SJCRH30 (cell line): ENCODE measurements at places on chromosomes 4 and X.
A peak's percentile ranks its signal among the peaks of the same experiment; 100 is the strongest.

- no peak for DNase-seq
- H3K27me3 ChIP-seq, result no peaks in the 10 kb centered on the region
- peaks cover 16% of the 10 kb centered on the region for H3K4me1 ChIP-seq
- H3K4me3 ChIP-seq, result no peak overlapping the region
- no peaks in the 10 kb centered on the region for H3K36me3 ChIP-seq
- no peak overlapping the region for H3K27ac ChIP-seq
These were observed 158.1 kb upstream of the MAMLD1 start for GRCh38 chrX:150205011-150205410.

- no peaks in the 10 kb centered on the region for H3K27me3 ChIP-seq
- H3K4me3 ChIP-seq, result no peak overlapping the region
- no peak overlapping the region for H3K27ac ChIP-seq
- H3K36me3 ChIP-seq, result no peaks in the 10 kb centered on the region
These were observed 9.4 kb downstream of the INTU start for GRCh38 chr4:127642169-127642568.

GRCh38 chr4:146834263-146835034, 111.2 kb downstream of the TTC29 start:
- no peak overlapping the region for H3K27ac ChIP-seq
- no peak overlapping the region for H3K4me3 ChIP-seq
- no peaks in the 10 kb centered on the region for H3K4me1 ChIP-seq
- H3K27me3 ChIP-seq, result no peaks in the 10 kb centered on the region
- no peaks in the 10 kb centered on the region for H3K36me3 ChIP-seq
- no peak for DNase-seq

DNA sequence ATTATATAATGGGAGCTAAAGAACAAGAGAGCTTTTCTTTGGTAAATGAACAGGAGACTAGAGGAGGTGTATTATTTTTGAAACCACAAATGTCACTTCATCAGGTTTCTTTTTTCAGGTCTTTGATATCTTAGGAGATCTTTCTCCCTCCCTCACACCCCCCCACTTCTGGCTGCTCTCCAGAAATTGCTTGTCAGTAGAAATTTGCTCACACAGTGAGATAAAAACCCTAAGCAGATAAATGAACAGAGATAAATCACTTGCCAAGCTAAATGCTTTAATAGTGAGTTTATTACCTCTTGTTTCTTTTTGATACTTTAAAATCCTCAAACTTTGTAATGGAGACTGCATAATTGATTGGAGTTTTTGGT, 421.2 kb upstream of the TENM3 start:
- peak overlapping the region; percentile 52 for H3K27ac ChIP-seq
- peaks cover 7% of the 10 kb centered on the region; the same call in 1 of the 2 replicates for H3K4me1 ChIP-seq
- peak overlapping the region; percentile 44 for H3K4me3 ChIP-seq
- H3K36me3 ChIP-seq, result no peaks in the 10 kb centered on the region
- peak; percentile 34 for DNase-seq

- no peak overlapping the region for H3K27ac ChIP-seq
- no peaks in the 10 kb centered on the region for H3K36me3 ChIP-seq
- no peaks in the 10 kb centered on the region for H3K4me1 ChIP-seq
- no peak overlapping the region for H3K4me3 ChIP-seq
These were observed 942.3 kb upstream of the PRKX start for GRCh38 chrX:4655743-4656142.

GRCh38 chr4:105116616-105117319, 29.9 kb upstream of the TET2 start:
- H3K4me3 ChIP-seq, result no peak overlapping the region
- no peaks in the 10 kb centered on the region for H3K27me3 ChIP-seq
- H3K36me3 ChIP-seq, result no peaks in the 10 kb centered on the region
- no peaks in the 10 kb centered on the region for H3K4me1 ChIP-seq
- DNase-seq, result no peak
- H3K27ac ChIP-seq, result no peak overlapping the region

DNA sequence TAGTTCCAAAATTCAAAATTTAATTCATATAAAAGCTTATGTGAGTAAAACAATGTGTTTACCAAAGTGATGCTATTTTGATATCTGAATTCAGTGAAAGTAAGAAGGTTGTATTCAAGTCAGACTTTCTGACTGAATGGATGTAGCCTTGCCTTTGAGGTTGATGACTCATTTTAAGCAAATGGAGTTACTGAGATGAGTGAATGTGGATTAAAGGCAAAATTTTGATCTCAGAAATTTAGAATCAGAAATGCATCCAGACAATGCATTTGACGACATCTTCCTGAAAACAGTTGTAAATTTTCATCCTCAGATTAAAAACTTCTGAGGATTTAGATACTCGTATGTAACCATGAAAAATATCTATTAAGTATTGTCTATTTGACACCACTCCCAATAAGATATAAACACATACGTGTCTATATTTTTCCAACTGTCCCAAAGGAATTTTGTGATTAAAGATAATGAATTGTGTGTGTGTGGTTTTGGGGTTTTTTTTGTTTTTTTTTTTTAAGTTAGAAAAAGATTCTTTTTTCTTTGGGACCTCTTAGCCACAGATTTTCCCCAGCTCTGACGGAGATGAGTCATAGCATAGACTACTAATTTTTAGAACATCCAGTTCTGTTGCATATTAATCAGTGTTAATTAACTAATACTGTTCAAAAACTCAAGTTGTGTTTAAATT, 34.4 kb downstream of the NFKB1 start:
- no peak overlapping the region for H3K4me3 ChIP-seq
- H3K4me1 ChIP-seq, result peaks cover 75% of the 10 kb centered on the region
- H3K36me3 ChIP-seq, result peaks cover 7% of the 10 kb centered on the region; the same call in 1 of the 2 replicates
- H3K27ac ChIP-seq, result peak overlapping the region; percentile 70
- H3K27me3 ChIP-seq, result no peaks in the 10 kb centered on the region
- DNase-seq, result peak; percentile 61

DNA sequence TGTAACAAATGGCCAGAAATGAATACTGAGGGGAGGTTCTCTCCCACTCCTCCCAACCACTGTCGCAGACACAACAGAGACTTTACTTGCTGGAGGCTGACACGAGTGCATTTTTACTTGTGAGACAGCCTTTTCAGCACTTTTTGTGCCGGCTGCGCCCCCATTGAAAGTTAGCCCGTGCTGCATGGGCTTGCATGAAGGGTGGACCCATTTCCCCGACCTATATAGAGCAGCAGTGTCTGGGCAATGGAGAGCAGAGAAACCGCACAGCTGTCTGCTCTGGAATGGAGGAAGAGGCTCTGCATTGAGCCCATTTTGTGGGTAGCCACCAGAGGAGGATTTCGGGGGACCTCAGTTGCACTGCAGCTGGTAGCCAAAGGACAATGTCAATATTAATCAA, 208.8 kb downstream of the UGT8 start:
- no peaks in the 10 kb centered on the region for H3K36me3 ChIP-seq
- no peak overlapping the region for H3K27ac ChIP-seq
- no peak overlapping the region for H3K4me3 ChIP-seq
- no peaks in the 10 kb centered on the region for H3K27me3 ChIP-seq

DNA sequence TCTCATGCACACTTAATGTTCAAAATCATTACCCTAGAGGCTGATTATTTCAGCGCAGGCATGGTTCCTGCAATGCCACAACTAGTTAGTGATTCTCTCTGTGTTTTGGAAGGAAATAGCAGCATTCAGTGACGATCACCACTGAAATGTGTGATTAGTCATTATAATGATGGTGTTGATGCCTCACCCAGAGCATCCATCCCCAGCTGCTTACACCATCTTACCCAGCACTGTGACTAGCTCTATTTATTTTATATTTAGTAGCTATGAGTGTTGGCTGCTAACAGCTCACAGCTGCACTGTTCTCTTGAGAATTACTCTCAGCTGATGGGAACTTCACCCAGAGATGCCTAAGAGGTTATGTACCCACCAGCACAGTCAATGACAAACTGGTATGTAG, 60.5 kb upstream of the TSPAN7 start:
- no peak overlapping the region for H3K27ac ChIP-seq
- DNase-seq, result no peak
- no peaks in the 10 kb centered on the region for H3K27me3 ChIP-seq
- H3K4me3 ChIP-seq, result no peak overlapping the region
- no peaks in the 10 kb centered on the region for H3K4me1 ChIP-seq

GRCh38 chr4:187632260-187632995, 363.1 kb upstream of the ZFP42 start:
- H3K36me3 ChIP-seq, result no peaks in the 10 kb centered on the region
- H3K27me3 ChIP-seq, result no peaks in the 10 kb centered on the region
- no peak for DNase-seq
- no peaks in the 10 kb centered on the region for H3K4me1 ChIP-seq

- no peak overlapping the region for H3K4me3 ChIP-seq
- H3K27me3 ChIP-seq, result peaks cover 3% of the 10 kb centered on the region; the same call in 1 of the 2 replicates
These were observed 150.1 kb downstream of the HNRNPD start for GRCh38 chr4:82223715-82224114.

DNA sequence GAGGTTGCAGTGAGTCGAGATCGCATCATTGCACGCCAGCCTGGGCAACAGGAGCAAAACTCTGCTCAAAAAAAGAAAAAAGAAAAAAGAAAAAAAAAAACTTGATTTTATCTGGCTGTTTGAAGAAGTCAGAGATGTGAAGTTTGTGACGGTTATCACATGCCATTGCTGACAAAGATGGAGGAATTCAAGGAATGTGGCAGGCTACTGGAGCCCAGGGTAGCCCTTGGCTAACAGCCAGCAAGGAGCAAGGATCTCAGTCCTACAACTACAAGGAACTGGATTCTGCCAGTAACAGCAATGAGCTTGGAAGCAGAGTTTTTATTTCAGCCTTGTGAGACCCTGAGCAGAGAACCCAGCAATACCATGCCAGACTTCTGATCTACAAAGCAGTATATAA, 24.3 kb upstream of the TET2 start:
- peak; percentile 21 for DNase-seq
- no peak overlapping the region for H3K4me3 ChIP-seq
- H3K27me3 ChIP-seq, result no peaks in the 10 kb centered on the region

DNA sequence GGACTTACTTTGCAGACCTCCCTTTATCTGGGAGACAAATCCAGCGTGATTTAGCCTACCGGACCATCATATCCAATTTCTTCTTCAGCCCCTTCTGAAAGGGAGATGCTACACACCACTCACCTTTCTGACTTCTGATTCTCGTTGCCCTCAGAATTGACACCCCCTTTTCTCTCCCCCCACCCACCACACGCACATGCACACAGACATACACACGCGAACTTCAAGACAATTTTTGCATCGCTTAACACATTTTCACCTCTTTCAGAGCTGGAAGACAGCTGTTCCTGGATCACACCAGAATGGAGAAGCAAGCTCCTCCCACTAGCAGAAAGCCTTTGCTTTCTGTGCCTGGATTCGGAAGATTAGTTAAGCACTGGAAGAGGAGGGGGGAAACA, 1.0 kb upstream of the SNCA start:
- no peaks in the 10 kb centered on the region for H3K27me3 ChIP-seq
- 0 out of 2 replicates have a peak, but pooled peaks cover 6% of the 10 kb centered on the region for H3K4me1 ChIP-seq
- DNase-seq, result peak; percentile 77
- peaks cover 2% of the 10 kb centered on the region; the same call in 1 of the 2 replicates for H3K36me3 ChIP-seq

DNA sequence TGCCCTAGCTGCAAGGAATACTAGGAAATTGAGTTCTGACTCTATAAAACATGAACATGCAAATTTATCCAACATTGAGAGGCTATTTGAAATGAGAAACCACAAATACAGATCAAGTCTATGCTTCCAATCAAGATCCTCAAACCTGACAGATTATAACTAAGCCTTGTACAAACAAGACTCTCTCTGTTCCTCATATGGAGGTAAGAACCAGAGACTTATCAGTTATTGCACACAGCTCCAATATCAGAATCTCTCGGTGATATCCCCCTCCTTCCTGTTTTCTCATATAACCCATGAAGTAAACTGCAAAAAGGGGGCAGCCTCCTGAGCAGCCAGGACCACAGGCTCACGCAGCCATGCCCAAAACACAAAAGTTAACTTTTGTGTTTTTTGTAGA, 36.5 kb downstream of the FBXW7 start:
- H3K36me3 ChIP-seq, result no peaks in the 10 kb centered on the region
- H3K27me3 ChIP-seq, result no peaks in the 10 kb centered on the region
- no peaks in the 10 kb centered on the region for H3K4me1 ChIP-seq
- H3K4me3 ChIP-seq, result no peak overlapping the region

GRCh38 chr4:128349921-128350320, 62.3 kb upstream of the PGRMC2 start:
- H3K27me3 ChIP-seq, result no peaks in the 10 kb centered on the region
- DNase-seq, result no peak
- H3K4me1 ChIP-seq, result peaks cover 11% of the 10 kb centered on the region
- no peaks in the 10 kb centered on the region for H3K36me3 ChIP-seq

- H3K4me1 ChIP-seq, result no peaks in the 10 kb centered on the region
- H3K27me3 ChIP-seq, result no peaks in the 10 kb centered on the region
- H3K4me3 ChIP-seq, result no peak overlapping the region
- no peak overlapping the region for H3K27ac ChIP-seq
- no peak for DNase-seq
These were observed 13.5 kb downstream of the TEX13B start for GRCh38 chrX:107968623-107969022.

DNA sequence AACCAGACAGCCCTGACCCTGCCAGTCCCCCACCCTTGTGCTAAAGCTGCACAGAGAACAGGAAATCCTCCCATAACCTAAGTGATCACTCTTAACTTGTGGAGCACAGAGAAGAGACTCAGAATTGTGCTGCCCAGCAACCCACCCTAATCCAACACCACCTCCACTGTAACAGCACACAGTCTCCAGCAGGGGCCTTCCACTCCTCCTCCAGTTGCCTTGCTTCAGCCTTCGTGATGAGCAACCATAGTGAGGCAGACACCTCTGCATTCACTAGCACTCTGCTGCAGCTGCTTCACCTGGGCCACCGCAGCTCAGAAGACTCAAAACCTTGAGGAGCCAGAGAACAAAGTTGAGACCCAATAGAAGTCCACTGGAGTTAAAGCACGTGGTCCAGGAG, 7.9 kb upstream of the UGT2B4 start:
- no peaks in the 10 kb centered on the region for H3K36me3 ChIP-seq
- H3K27ac ChIP-seq, result no peak overlapping the region
- no peaks in the 10 kb centered on the region for H3K27me3 ChIP-seq
- H3K4me1 ChIP-seq, result no peaks in the 10 kb centered on the region; the same call in 1 of the 2 replicates
- H3K4me3 ChIP-seq, result no peak overlapping the region

DNA sequence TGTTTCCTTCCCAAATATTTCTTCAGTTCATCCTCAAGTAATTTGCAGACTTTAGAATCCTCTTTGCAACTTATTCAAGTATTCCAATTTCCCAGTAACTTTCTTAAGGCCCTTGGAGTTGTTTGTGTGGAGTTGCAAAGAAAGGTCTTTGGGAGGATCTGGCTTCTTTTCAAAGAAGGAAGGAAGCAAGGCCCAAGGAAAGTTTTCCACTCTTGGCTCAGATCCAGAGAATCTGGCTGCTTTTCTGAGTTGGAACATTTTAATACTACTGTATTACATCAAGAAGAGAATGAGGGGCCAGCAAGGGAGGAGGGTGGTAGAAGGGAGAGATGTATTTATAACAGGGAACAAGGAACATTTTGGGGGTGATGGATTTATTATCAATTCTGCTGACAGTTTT, 10.5 kb downstream of the CDX4 start:
- H3K36me3 ChIP-seq, result no peaks in the 10 kb centered on the region
- no peak overlapping the region for H3K4me3 ChIP-seq
- DNase-seq, result no peak
- no peaks in the 10 kb centered on the region for H3K4me1 ChIP-seq
- no peak overlapping the region for H3K27ac ChIP-seq

- no peak overlapping the region for H3K27ac ChIP-seq
- peaks cover 13% of the 10 kb centered on the region for H3K4me1 ChIP-seq
- no peaks in the 10 kb centered on the region for H3K36me3 ChIP-seq
- no peak overlapping the region for H3K4me3 ChIP-seq
- H3K27me3 ChIP-seq, result no peaks in the 10 kb centered on the region
These were observed 10.5 kb upstream of the THOC2 start for GRCh38 chrX:123743312-123743711.

- peak overlapping the region; percentile 78 for H3K4me3 ChIP-seq
- H3K4me1 ChIP-seq, result 0 out of 2 replicates have a peak, but pooled peaks cover 2% of the 10 kb centered on the region
- H3K36me3 ChIP-seq, result peaks cover 11% of the 10 kb centered on the region
- no peaks in the 10 kb centered on the region for H3K27me3 ChIP-seq
These were observed 1.0 kb downstream of the ARMCX1 start for GRCh38 chrX:101551380-101551767.

- peaks cover 6% of the 10 kb centered on the region; the same call in 1 of the 2 replicates for H3K4me1 ChIP-seq
- H3K4me3 ChIP-seq, result no peak overlapping the region
- H3K27me3 ChIP-seq, result no peaks in the 10 kb centered on the region
These were observed 160.3 kb downstream of the DCLK2 start for GRCh38 chr4:150238591-150238990.
